Lung microvascular endothelial cell (primary cell): ENCODE measurements at places on chromosomes 4 and X. TPM values are rescaled to one million over a fixed set of nuclear protein-coding genes. Genes with fewer than 3 reads are reported as not detected.

The TMEM31 gene
- total RNA-seq, result 0.22 TPM in 1 of 2 replicates, not detected in the other

The HDX gene
- total RNA-seq, result 3.5 and 4.2 TPM in 2 replicates

The PFKFB1 gene
- under 0.01 TPM in 1 of 2 replicates, not detected in the other for total RNA-seq

The MAGEB17 gene
- not detected in 2 replicates for total RNA-seq

The SSX1 gene
- total RNA-seq, result not detected in 2 replicates

The PNMA6F gene
- total RNA-seq, result not detected in 2 replicates

The SH3BP2 gene
- 12.2 and 14.5 TPM in 2 replicates for total RNA-seq

The RAP1GDS1 gene
- total RNA-seq, result 42.5 and 44.8 TPM in 2 replicates

The XG gene
- 0.22 TPM in 1 of 2 replicates, not detected in the other for total RNA-seq

The HS6ST2 gene
- under 0.01 TPM in 1 of 2 replicates, not detected in the other for total RNA-seq

The RAB41 gene
- not detected in 2 replicates for total RNA-seq

GRCh38 chrX:45063319-45064095 is 137.2 kb downstream of the DIPK2B start:
- DNase-seq, result peak; percentile 15

GRCh38 chr4:140363558-140363957 is 9.9 kb upstream of the SCOC start:
- DNase-seq, result no peak

GRCh38 chr4:24158031-24158430 is 268.2 kb upstream of the PPARGC1A start:
- peak; percentile 23 for DNase-seq

DNA sequence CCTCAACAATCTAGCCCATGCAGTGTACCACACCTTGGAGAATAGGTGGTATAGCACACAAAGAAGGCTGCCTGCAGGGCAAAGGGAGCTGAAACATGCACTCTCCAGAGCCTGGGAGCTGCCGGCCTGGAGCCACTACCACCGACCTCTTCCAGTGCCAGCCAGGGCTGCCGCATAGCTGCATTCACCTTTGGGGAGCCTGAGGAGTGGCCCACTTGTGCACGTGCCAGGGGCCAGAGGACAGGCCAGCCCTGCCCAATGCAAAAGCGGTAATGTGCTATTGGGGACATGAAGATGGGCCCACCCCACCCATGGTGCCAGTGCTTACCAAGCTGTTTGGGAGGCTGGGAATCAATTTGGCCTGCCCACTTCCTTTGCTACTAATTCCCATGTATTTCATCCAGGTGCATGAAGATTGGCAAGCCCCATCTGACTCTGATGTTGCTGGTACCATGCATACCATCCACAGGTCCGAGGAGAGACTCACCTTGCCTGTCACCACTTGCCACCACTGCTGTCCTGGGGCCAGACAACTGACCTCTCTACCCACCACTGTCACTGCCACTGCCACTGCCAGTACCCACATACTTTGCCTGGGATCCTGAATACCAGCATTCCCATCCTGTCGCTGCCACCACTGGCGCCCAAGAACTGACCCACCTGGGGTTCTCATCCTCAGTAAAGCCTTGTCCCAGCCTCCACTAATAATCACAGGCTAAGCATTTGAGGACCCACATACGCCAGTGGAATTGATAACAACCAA is 506.9 kb downstream of the MAGEB5 start:
- DNase-seq, result no peak

- peak; percentile 21 for DNase-seq
These were observed 25.5 kb downstream of the GPRASP3 start for GRCh38 chrX:102745857-102746584.

- DNase-seq, result peak; percentile 97
These were observed 64.9 kb downstream of the N4BP2 start for GRCh38 chr4:40121515-40121914.

DNA sequence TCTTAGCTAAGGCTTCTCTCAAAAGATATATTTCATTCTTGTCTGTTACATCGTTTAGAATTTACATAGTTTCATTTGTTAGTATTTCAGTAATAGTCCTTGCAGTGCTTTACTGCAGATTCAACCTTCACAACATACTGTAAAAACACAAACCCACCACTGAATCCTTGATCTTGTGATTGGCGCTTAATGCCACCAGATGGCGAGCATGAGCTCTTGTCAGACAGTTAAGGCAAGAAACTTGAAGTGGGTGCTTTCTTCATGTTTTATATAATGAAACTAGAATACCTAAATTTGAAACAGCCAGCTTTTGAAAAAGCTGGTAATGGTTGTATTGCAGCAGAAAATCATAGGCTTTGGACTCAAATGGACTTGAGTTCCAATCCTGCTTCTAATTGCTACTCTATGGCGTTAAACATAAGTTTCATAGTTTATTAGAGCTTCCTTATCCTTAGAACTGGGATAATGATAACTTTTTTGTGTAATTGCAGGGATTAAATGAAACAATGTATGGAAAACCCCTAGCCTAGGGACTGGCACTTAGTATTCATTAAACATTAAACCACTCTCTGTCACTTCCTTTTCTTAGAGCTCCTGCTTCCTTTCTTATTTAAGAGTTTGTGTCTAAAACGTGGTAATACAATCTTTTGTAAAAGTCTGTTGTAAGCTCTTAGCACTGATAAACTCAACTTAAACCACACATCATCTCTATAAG is 95.1 kb downstream of the USP9X start:
- peak; percentile 76 for DNase-seq

DNA sequence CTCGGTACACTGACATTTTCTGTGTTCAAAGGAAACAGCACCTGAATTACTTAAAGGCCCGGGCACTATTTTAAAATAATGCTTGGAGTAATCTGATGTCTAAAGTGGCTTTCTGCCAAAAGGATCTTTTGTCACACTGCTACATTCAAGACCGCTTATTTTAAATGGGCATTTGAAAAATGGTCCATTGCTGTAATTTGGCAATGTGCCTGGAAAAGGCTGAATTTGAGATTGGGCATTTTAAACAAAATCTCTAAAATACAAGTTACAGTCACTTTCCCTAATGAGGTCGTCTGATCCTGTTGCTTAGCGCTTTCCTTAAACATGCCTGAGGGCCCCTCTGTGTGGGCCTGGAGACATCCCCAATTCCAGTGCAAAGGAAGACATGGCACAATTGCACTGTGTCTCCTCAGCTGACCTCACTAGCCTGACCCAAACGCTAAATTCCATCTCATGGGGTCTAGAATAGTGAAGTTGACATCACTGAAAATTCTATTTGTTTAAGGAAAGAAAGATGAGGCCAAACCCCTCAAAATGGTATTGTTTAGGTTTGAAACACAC is 214.2 kb downstream of the GPC3 start:
- no peak for DNase-seq

- peak; percentile 60 for DNase-seq
These were observed 83.3 kb downstream of the HPRT1 start for GRCh38 chrX:134543288-134543687.

GRCh38 chrX:15143825-15144121 is 126.1 kb downstream of the ASB9 start:
- DNase-seq, result no peak

GRCh38 chrX:21990832-21991231 is 41.3 kb upstream of the PHEX start:
- no peak for DNase-seq

DNA sequence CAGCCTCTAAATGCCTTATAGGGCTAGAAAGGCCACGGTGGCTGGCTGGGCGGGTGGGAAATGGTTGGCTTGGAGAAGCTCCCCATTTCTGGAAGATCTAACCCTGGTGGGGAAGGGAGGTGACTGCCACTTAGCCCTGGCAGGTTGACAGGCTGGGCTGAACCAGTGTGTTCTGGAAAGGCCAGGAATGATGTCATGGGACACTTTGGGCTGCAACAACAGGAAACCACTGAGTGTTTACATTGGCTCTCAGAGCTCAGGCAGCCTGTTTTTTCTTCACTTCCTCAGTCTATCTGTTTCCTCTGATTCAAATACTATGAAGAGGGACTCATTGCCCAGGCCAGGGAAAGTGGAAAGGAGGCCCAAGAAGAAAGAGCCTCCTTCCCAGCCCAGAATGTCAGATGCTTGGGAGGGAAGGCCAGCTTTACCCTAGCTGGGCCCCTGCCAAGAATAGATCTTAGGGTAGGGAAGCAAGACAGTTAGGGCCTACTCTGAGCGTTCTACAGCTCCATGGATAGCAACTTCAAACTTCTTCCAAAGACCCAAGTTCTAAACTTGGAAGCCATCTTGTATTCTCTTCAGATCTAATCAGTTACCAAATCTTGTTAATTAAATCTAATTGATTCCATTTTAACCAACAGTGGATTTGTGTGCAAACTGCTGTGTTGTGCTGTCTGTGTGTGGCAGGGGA is 65.8 kb upstream of the MSN start:
- DNase-seq, result peak; percentile 97

GRCh38 chr4:157819693-157820464 is 352.9 kb downstream of the GASK1B start:
- no peak for DNase-seq

DNA sequence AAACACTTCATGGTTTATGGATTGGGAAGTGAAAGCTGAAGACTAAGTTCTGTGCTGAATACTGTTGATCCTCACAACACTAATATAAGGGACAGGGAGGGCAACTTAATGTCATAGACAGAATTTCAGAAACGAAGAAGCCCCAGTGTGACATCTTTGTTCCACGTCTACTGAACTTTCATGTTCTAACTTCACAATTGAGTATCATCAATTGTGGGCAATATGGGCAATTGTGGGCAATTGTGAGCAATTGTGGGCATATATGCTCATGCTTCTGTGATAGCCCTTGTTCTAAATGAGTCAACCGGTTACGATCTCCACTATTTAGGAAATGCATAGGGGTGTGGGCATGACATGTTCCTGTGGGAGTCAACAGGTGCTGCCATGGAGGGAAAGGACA is 33.7 kb downstream of the CYBB start:
- no peak for DNase-seq

- DNase-seq, result no peak
These were observed 57.8 kb upstream of the BEND2 start for GRCh38 chrX:18278449-18278848.

- DNase-seq, result no peak
These were observed 139.3 kb downstream of the BMPR1B start for GRCh38 chr4:94897023-94897422.

GRCh38 chr4:119861731-119862130 is 204.9 kb downstream of the MAD2L1 start:
- no peak for DNase-seq
